ENCODE measurements at places on chromosomes 5 and 9.

DNA sequence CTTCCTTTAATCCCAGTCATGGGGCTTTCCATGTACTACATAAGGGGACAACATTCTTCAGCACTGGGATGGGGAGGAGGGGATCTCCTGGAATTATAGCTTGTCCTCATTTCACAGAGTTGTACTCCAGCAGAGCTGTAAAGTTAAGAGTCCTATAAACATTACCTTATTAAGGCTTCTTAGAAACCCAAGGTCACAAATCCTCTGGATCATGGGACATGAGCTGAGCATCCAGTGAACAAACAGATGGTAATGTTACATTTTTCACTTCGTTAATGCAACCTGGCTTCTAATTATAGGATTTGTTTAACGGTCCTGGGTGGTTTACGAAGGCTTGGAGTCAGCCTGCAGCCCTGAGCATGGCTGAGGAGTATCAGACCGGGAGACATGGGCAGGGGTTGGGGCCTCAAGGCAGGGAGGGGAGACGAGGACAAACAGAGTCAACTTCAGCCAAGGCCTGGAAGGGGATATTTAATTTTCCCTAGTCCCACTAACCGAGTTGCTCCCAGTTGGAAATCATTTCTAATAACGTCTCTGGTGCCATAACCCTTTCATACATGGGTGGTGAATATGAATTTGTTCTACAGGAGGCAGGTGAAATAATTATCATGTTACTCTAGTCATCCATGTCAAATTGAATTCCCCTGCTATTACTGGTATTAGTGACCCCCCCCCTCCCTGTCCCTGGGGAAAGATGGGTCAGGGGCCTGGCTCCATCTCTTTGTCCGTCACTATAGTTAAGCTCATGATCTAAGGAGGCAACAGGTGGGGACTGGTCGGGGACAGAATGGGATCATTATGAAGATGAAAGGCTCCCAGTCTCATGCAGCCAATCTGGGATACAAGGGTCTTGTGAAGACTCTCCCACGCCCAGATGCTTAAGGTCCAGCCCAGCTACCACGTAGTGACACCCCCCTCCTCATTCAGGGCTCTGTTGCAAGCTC is 10.7 kb upstream of the IL17B start:
- DNase-seq: no peak

DNA sequence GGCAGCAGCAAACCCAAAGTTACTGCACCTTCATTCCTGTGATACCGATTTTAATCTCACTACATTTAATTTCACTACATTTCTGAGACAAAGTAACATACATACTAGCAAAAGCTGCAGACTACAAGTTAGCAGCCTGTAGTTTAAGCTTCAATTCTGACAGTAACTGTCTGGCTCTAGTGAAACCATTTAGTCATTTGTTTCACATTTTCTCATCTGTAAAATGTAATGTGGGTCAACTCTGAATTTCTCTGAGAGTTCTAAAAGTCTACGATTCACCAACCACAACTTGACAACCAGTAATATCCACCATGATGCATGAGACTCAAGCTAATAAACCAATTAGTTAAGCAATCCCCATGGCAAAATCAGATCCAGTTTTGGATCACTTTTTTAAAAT is 408.9 kb downstream of the PDE4D start:
- no peak for DNase-seq

GRCh38 chr9:108702681-108703080 is 153.1 kb downstream of the ACTL7B start:
- no peak for DNase-seq

DNA sequence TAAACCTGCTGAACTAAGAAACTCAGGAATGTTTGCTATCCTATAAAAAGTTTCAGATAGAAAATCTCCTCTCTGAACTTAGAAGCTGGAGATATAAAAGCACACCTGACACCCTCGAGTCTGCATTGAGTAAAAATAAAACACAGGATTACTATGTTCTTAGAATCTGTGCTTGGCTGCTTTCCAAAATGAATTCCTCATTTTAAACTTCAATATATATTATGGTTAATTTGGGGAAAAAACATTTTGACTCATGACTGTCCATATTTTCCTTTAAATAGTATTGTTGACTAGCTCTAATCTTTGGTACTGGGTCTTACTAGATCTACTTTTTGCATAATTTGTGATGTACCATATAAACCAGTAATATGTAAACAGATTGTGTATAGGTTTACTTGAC is 36.7 kb downstream of the FBXW2 start:
- DNase-seq: no peak

GRCh38 chr5:115022303-115022702 is 147.4 kb downstream of the TRIM36 start:
- DNase-seq: no peak

GRCh38 chr5:132416306-132417009 is 46.9 kb downstream of the SLC22A5 start:
- no peak for DNase-seq

DNA sequence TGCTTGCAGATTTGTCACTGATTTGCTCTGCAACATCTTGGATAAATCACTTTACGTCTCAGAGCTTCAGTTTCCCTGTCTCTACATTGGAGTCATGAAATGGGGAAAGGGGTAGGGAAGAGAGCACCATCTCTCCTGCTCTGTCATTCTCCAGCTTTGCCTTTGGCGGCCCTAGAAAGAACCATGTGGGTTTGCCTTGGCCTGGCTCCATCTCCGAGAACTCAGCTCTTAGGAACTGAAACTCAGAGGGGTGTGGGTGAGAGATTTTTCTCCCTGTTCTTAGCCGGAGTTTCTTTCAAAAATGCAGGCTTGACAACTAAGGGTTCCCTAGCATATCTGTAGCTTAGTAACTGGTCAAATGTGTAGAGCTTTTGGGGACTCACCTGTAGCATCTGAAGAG is 123.5 kb downstream of the SMARCA2 start:
- DNase-seq: no peak

DNA sequence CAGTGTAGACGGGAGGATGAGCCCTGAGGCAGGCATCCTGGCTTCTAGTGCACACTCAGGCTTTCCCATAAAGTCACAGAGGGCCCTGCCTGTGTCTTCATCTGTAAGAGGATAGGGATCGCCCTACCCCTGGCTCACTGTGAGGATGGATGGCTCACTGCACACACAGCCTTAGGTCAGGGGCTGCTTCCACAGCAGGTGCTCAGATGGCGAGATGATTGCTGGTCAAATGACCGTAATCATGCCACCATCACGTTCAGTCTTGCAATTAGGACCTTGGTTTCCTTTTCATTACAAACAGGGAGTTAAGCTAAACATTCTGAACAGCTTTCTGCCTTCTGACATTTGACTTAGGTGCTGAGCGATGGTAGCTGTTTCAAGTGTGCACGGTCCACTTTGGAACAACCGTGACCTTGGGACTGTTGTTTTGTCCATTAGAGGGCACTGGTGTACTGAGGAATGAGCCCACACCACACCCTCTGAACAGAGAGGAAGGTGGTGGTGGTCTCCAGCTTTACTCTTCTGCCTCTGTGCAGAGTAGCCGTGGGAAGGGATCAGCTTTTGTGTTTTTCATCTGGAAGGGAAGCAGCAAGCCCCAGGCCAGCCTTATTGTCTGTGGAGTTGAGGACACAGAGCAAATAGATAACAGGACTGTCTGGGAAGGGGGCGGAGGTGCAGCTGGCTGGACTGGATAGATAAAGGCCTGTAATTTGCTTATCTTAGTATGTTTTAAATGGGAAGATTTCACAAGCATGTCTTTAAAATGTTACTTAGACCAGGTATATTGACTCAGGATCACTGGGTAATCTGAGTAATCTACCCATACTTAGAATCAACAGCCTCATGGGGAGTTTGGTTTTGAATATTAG is 183.1 kb downstream of the TRIO start:
- DNase-seq: no peak

GRCh38 chr9:35755071-35755470 is 995 bp upstream of the MSMP start:
- no peak for DNase-seq

- no peak for DNase-seq
These were observed 51.5 kb downstream of the AOPEP start for GRCh38 chr9:94778013-94778412.

DNA sequence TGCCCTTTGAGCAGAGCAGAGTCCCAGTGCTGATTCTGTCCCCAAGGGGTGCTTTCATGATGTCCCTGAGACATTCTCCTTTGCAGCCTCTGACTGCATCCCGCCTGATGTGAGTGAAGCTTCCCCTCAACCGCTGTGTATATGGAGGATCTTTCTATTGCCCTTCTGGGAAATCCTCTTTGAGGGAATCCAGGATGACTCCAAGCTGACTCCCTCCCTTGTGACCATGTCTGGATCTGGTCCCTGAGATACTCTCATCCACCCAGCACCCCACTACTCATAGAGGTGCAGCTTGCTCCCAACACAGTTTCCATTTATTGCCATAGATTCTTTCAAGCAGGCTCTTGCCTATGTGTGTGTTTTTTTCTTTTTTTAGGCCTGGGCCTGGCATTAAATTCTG is 216.5 kb downstream of the SEC61B start:
- DNase-seq: no peak

- DNase-seq: no peak
These were observed 173.3 kb upstream of the HMHB1 start for GRCh38 chr5:143638654-143639053.

DNA sequence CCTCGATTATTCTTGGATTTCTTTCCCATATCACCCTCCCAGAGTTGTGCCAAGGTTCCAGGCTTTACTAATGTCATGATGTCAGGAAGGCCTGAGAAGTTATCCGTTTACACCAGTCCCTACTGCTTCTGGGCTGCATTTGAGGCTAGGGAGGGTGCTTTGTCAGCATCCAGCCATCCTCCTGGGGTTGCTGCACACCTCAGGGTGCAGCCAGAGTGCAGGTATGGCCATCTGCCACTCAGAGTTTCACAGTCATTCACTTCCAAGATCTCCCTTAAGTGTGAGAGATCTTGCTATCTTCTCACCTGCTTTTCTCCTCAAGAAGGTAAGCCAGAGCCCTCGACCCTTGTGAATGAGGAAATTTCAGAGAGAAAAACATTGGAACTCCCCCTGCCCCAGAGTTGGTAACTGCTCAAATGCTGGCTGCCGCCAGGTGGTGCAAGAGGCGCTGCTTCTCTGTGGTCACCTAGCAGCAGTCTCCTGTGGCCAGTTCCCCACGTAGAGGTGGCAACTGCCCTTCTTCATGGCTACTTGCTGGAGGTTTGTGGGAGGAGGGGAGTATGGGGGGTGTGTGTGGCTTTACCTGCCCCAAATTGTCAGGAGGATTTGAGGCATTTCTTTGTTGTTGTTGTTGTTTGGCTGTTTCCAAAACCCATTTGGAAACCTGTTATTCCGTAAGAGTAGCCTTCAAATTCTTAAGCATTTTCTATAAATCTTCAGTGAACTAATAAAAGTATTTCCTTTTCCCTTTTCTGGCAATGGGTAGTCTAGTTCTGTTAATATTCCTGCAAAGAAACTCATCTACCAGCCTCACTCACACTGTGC is 259.6 kb upstream of the DMRT1 start:
- DNase-seq: no peak

- DNase-seq: no peak
These were observed 335.4 kb downstream of the NTRK2 start for GRCh38 chr9:85004818-85005413.

DNA sequence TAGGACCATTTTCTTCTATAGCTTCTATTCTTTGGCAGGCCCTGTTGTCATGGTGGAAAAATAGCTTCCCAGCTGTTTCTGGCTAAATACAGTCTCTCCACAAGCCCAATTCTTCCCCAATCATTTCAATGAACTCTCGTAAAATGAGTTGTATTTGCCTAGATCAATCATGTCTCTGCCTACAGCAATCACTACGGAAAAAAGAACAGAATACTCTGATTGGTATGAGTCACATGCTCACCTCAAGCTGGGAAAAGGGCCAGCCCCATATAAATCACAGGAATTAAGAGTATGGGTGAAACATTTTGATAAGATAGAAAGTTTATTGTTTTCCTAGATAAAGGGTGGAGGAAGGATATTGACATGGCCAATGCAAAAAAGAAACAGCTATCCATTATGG is 711.4 kb downstream of the EFNA5 start:
- DNase-seq: no peak

DNA sequence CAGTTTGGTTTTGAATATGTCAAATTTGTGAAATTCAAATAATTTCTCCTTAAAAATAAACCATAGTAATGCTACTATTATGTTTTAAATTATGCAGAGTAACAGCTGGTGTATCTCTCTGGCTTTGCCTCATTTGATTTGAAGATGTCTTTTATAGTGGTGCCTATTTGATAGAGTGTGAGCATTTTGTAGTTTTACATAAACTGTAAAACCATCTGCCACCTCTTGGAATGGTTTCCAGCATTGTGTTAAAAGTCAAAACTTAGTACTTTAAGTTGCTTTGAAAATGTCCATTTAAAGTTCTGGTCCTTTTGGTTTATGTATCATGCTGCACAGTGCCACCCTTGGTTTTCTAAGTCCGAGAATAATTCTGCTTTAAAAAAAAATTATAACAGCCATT is 15.6 kb downstream of the PRDM6 start:
- DNase-seq: no peak

GRCh38 chr5:148826739-148827070 is 294 bp downstream of the ADRB2 start:
- DNase-seq: no peak

GRCh38 chr5:171152382-171152781 is 156.7 kb upstream of the TLX3 start:
- DNase-seq: no peak

GRCh38 chr9:92736563-92737215 is 27.9 kb downstream of the BICD2 start:
- DNase-seq: no peak

GRCh38 chr5:60092671-60093422 is 199.3 kb upstream of the PDE4D start:
- no peak for DNase-seq

DNA sequence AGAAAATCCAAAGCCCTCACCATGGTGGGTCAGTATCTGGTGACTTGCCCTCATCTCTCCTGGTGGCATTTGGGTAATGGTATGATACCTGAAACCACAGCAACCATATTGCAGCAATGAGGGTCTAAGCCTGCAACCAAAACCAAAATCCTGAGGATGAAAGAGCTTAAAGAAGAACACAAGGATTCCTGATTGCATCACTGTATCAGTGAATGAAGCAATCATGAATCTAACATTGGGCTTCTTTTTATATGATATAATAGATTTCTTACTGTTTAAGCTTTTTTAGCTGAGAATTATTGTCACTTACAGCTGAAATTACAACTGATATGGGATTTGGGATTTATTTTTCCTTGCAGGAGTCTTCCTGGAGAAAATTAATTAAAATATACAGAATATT is 269.9 kb downstream of the MEF2C start:
- no peak for DNase-seq

GRCh38 chr9:98314381-98315066 is 59.1 kb upstream of the TBC1D2 start:
- no peak for DNase-seq
